ENCODE measurements at places on chromosomes 2 and 18.
A peak's percentile ranks its signal among the peaks of the same experiment; 100 is the strongest.

DNA sequence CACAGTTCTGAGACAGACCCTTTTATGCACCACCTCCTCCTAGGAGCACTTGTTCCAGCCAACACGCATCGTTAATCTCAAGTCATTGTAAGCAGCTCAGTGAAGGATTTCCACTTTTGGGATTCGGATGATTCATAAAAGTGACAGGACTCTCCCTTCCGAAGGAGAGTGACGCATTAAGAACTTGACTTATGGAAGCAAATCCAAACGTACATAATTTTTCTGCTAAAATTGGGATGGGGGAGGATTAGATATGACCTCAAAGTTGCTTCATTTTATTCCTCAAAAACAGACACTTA is 165.7 kb downstream of the TWIST2 start:
- no peak for DNase-seq

DNA sequence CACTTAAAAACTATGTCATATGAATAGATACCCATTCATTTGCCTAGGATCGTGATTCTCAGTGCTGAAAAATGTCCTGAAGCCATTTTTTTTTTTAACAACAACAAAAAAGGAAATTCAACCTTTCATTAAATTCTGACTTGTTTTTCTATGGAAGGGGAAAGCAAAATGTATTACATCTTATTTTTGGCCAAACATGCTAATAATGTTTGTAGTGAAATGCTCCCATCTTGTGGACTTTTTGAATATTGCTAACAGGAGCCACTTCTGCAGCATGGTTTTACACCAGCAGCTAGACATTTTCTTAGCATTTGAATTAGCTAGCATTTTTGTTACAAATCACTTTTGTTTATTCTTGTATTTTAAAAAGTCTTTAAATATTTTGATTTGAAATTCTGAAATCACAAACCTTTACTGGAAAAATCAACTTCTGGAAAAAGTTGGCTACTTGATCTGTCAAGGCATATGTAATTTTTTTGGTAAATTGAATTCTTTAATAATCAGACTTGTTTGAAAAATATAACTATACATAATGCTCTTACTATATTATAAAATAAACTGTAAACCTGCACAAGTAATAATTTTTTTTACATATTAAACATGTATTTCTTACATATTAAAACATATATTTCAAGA is 75.8 kb downstream of the KIDINS220 start:
- DNase-seq, result no peak

- DNase-seq, result no peak
Observed at GRCh38 chr2:218746960-218747359, 35.0 kb upstream of the CYP27A1 start.

DNA sequence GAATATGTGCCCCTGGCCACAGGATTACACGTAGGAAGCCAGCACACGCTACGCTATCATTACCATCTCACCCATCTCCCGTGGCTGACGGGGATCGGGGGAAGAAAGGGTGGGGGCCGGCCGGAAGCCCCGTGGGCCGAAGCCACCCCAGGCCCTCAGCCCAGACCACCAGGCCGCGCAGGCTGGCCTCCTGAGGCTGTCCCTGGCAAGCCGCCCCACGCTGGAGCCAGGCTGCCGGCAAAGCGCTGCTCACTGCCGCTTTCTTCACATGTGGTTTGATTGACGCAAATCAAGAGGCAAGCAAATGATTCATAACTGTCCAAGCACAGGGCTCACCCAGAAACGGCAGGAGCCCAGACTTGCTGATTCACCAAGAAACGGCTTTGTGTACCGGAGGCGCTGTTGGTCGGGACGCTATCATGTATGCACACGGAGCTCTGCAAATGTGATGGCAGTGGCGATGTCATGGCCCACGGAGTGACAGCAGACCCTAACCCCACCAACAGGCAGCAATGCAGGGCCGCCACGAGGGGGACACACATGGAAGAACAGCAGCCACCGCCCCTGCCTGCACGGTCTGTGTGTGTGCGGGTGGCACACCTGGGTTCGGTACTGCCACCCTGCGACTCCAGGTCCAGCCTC is 125.7 kb downstream of the HDAC4 start:
- peak; percentile 58 for DNase-seq

DNA sequence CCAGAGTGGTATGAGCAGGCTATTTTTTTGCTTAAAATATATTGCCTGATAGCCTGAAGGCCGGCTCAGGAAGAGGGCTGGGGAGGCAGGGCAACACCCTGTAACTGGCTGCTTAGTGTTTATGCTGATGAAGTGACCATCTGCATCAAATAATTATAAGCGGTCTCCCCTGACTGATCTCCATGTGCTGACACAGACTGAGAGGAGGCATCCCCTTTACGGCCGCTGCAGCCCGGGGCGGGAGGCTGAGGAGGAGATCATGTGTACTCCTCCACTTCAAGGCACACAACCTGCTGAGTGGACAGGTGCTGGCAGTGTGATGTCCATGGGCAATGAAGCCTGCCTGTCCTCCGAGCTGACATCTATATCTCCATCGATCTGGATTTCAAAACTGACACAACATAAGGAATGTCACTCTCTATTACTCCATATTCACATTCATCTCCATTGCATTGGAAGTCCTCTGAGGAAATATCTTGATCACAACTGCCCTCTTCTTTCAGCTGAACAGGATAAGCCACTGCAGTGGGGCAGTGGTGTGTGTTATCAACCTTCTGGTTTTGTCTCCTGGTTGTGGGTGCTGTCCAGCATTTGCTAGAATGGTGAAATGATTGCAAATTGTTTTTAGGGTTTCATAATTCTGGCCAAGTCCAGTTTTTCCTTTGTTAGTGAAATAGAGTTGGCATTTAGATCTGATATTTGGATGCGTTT is 143.5 kb downstream of the AQP4 start:
- no peak for DNase-seq
